Mesendoderm (in vitro differentiated cells): ENCODE measurements at places on chromosomes 5 and 9.
A peak's percentile ranks its signal among the peaks of the same experiment; 100 is the strongest.

- DNase-seq, result no peak
Measured at GRCh38 chr5:60208716-60209115, 315.2 kb upstream of the PDE4D start.

- DNase-seq, result no peak
Measured at GRCh38 chr9:123377211-123377971, 21.4 kb downstream of the CRB2 start.

DNA sequence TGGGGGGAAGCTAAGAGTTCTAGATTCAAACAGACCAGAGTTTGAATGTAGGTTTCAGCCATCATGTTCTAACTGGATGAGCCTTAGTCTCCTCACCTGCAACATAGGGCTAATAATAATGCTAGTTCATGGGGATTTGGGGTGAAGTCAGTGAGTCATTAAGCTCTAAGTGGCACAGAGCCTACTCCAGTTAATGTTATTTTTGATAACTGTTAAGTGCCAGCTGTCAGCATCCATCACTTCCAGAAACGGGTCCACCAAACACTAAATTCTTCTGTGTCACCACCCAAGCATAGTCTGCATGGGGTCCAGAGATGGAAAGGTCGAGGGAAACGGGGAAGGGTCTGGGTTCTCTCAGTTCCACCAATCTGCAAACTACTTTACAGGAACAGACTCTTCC lies 1.8 kb upstream of the TSC1 start:
- DNase-seq, result peak; percentile 5

- DNase-seq, result no peak
Measured at GRCh38 chr9:14306672-14307660, 7.0 kb downstream of the NFIB start.

GRCh38 chr5:176640616-176641015 lies 6.7 kb upstream of the TSPAN17 start:
- DNase-seq, result no peak

DNA sequence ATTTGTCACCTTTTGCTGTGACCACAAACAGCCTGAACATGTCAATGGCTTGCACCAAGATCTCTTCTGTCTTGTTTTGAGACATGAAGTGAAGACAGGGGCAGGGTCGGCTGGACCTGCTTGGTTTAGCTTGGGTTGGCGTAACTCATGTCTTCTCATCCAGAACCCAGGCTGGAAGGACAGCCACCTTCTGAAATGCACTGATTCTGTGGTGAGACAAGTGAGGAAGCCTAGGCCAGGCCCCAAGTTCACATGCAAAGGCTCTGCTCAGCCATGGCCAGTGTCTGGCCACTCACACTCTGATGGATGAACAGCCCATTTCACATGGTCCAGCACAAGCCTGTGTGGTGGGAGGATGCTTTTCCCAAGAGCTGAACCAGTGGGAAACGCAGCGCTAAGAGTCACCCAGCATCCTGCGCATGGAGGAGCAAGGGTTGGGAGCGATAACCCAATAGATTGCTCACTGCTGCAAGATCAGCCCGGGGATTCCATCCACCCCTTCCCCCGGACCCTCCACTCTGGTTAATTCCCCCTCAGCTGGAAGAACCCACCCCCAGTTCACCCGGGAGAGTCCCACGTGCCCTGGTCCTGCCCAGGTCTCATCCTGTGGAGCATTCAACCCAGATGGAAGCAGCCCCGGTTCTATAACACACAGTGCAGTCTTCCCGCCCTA lies 16.2 kb upstream of the MED10 start:
- no peak for DNase-seq

GRCh38 chr9:92353051-92353450 lies 27.3 kb downstream of the CENPP start:
- no peak for DNase-seq

GRCh38 chr5:144196612-144197011 lies 25.9 kb downstream of the KCTD16 start:
- DNase-seq, result no peak

DNA sequence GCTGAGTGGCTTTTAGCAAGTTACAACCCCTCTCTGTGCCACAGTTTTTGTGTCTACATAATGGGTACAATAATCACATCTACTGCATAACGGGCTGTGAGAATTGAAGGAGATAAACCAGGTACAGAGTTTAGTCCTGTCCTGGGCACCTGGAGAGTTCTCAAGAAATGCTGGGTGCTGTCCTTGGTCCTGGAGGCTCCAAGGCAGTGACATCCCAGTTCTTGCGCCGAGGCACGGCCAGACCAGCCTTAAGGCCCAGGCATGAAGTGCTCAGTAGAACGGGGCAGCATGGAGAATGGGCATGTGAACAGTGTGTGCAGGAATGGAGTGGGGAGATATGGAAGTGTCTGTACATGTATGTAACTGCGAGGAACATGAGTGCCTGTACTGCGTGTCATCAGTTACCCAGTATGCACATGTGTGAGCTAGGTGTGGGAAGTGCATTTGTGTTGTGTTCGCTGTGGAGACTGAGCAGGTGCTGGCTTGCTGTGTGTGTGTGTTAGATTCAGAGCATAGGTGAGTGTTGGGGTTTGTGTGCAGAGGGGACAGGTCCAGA lies 6.3 kb upstream of the UNC5A start:
- DNase-seq, result peak; percentile 71

GRCh38 chr5:125005266-125005665 lies 258.8 kb upstream of the ZNF608 start:
- no peak for DNase-seq

GRCh38 chr5:85293145-85293785 lies 908.6 kb upstream of the EDIL3 start:
- no peak for DNase-seq

DNA sequence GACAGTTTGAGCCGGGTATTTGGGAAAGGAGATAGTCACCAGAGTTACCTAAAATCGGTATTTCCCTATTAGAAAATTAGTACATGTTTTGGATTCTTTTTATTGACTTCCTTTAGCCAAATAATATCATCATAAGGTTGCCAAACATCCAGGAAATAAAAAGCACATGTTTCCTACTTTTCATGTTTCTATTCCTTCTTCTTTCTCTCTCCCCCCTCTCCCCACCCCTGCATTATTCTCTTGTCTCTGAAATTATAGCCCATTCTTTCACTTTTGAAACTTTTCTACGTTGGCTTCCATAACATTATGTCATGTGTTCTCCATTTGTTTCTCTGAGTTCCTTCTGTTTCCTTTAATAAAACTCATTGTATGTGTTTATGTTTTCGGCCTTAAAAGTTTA lies 161.9 kb downstream of the ALDH1A1 start:
- no peak for DNase-seq

GRCh38 chr9:105069696-105070095 lies 141.7 kb upstream of the ABCA1 start:
- peak; percentile 55 for DNase-seq

GRCh38 chr9:116589392-116590354 lies 97.4 kb upstream of the TRIM32 start:
- DNase-seq, result peak; percentile 96

- DNase-seq, result no peak
Measured at GRCh38 chr5:81638471-81638870, 112.4 kb downstream of the SSBP2 start.

- peak; percentile 55 for DNase-seq
Measured at GRCh38 chr9:137176302-137177182, 4.7 kb upstream of the TMEM210 start.

DNA sequence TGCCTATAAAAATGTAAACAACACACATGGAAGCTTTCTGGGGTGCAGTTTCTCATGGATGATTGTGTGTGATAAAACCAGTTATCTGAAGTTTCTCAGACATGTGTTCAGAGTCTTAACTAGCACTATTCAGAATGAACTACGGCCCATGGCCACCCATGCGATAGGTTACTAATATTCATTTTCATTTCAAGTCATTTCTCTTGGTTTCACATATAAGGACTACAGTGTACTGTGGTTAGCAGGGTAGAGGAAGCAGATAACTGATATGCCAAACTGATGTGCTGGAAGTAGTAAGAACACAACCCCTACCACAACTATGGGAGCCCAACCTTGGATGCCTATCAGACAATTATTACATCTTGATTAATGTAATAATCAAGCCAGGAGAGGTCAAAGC lies 372.1 kb downstream of the DTWD2 start:
- no peak for DNase-seq

GRCh38 chr9:112570671-112571167 lies 84.1 kb downstream of the KIAA1958 start:
- no peak for DNase-seq

- DNase-seq, result no peak
Measured at GRCh38 chr9:108956631-108957026, 22.4 kb downstream of the ABITRAM start.

GRCh38 chr5:82150559-82150958 lies 127.6 kb downstream of the RPS23 start:
- DNase-seq, result no peak

DNA sequence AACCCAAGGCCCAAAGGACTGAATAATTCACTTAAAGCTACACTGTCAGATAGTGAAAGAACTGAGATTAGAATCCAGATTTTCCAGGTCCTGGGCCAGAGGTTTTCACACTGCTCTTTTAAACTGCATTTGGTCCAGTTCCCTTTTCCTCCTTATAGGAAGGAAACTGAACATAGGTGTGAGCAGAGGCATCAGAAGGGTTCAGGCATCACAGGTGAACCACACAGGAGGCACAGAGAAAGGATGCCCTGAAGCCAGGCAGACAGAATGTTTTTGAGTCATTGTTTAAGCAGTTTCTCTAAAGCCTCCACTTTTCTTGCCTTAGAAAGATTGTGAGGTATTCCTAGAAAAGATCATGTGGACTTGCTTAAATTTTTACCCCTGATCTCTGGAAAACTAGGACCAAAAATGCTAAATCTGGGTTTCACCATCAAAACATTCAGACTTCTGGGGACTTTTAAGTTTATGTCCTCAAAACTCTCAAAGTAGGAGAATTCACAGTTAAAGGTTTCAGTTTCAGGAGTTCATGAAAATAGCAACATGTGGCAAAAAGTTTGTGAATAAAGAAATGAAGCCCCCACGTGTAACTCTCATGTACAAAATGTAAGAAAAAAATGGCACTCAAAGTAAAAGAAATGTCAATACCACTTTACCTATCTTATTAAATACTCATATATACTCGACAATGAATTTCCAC lies 386.1 kb downstream of the NTRK2 start:
- DNase-seq, result no peak

GRCh38 chr5:141490271-141490670 lies 1.4 kb downstream of the PCDHGC5 start:
- DNase-seq, result no peak

- no peak for DNase-seq
Measured at GRCh38 chr5:76715486-76715735, 515 bp upstream of the F2R start.
